ENCODE measurements at places on chromosomes 16 and 17. TPM values are rescaled to one million over a fixed set of nuclear protein-coding genes. Genes with fewer than 3 reads are reported as not detected.

Gene PYY
- total RNA-seq = not detected

Gene TMEM11
- total RNA-seq = 31.0 TPM

Gene CDIP1
- 30.5 TPM for total RNA-seq

Gene HOXB7
- not detected for total RNA-seq

Gene NGFR
- 3.2 TPM for total RNA-seq

Measured in airway epithelial cell (primary cell).